ENCODE measurements at places on chromosomes 11 and 22. TPM values are rescaled to one million over a fixed set of nuclear protein-coding genes. Genes with fewer than 3 reads are reported as not detected.

GVQW3 gene
- 2.4 TPM for total RNA-seq

TMEM191C gene
- 0.31 TPM for total RNA-seq

GRCh38 chr11:65185869-65186341, 4.2 kb downstream of the CAPN1 start:
- DNase-seq, result no peak

GRCh38 chr11:8699903-8700302, 17.3 kb downstream of the RPL27A start:
- DNase-seq, result no peak

DNA sequence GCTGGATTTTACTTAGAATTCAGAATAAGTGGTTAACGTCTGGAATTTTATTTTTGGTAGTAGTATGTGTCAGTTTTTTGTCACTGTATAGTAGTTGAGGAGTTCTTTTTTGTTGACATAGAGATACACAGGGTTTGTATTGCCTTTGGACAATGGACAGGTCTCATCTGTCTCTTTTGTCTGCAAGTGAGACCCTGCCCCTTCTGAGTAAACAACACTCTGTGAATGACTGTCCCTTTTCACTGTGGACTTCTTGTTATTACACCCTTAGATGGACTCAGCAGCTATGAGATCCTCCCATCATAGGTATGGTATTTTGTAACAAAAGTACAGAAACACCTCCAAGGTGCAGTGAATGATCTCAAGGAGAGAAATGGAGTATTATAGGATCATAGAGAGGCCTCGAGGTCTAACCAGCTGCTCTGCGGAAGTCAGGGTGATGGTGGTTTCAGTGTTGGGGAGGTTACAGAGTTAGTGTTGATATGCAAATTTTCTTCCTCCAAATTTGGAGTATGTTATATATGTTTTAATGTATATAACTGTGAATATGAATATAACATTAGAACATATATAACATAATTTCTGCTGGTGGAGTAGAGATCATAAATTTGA, 7.8 kb downstream of the PPP6R3 start:
- DNase-seq, result no peak

GRCh38 chr11:63837027-63837688, 1.8 kb upstream of the MARK2 start:
- peak; percentile 87 for DNase-seq

TREH gene
- 0.17 TPM for total RNA-seq

DNA sequence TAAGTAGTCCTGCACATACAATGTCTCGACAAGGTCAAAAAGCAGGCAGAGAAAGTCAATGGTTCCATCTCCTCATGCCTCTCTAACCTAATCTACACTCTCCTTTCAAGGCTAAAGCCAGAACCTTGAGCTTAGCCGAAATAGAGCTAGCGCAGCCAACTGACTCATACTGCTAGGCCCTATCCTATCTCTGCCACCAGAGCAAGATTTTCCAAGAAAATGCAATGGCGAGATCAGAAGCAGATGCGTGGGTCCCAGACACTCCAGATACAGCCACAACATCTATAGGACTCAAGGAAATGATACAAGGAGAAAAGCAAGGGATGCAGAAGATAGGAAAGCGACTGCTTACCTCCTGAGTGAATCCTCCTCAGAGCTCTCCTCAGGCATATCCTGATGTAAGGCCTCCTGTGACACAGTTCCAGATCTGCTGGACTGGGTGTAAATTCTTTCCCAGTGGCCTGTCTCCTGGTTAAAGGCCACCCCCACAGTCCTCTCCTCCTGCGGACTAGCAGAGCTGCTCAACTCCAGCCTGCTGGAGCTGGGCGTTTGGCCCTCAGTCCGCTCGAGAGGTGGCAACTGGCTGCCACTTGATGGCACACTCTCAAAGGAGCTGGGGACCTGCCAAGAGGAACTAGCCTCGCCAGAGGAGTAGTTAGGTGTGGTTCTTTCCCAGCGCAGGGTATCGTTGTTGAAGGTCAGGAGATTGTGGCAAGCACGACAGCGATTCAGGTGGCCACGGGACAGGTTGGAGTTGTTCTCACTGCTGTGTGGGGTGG, 52.0 kb downstream of the AMBRA1 start:
- DNase-seq, result no peak
